ENCODE measurements at places on chromosomes 13 and 19. TPM values are rescaled to one million over a fixed set of nuclear protein-coding genes. Genes with fewer than 3 reads are reported as not detected.

Gene SPIB
- not detected for total RNA-seq

Gene PSG11
- total RNA-seq = not detected

Gene AMH
- total RNA-seq = 2.2 TPM

Gene FPR1
- total RNA-seq = 4.7 TPM

Gene PNKP
- total RNA-seq = 51.0 TPM
